Muscle of leg (tissue), 16 donors: ENCODE measurements at places on chromosomes 11 and 22.
A peak's percentile ranks its signal among the peaks of the same experiment; 100 is the strongest.

DNA sequence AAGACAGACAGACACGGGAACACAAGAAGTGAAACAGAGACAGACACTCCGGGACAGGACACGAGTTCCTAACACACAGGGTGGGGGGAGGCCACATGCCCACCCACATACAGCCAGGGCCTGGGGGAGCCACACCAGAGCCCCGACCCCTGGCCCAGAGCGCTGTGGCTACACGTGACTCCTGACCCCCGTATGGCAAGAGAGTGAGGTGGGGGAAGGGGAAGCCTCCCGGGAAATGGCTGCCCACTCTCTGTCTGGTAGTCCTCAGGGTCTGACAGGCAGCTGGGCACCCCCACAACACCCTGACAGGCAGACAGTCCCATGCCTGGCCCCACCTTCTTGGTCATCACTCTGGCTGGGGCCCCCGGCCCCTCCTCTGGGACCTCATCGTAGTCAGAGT lies 38.6 kb upstream of the PDE2A start:
- no peak for DNase-seq

DNA sequence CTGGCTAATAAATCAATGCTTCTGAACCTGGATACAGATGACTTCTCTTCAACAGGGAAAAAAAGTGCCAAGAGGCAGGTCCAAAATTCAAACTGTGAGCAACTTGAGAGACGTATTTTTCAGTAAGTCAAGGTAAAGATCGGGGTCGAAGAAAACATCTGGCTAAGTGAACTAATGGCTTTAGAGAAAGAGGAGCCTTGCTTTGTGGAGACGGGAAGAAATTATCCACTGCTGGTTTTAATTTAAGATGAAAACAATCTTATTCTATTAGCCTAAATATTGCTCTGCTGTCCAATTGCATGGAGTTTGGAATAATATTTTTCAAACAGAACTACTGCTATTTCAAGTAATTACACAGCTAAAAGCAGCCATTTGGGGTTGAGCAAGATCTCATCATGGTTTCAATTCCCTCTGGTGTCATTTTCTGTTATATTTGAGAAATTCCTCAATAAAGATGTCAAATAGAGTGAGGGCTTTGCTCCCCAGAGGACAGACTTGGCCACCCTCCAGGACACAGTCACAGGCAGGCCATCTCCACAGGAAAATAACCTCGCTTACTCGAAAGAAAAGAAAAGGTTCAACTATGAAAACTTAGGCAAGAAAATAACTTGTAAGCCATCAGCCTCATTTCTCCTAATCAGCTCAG lies 29.8 kb downstream of the SCUBE1 start:
- peak; percentile 82 for DNase-seq

DNA sequence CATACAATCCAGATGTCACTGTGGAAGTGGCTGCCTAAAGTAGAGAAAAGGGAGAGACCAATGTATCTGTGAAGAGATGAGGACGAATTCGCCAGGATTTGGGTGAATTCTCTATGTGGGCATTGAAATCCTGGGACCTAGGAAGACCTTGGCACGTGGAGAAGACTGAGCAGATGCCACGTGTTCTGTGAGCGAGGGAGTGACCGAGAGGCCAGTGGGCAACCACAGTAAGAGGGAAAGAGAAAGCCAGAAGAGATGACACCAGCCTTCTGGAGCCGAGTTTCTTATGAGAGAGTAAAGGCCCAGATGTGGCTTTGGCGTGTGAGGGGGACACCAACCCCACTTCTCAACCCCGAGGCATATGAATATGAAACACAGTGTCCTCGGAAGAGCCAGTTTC lies 228.1 kb downstream of the BUD13 start:
- no peak for DNase-seq

DNA sequence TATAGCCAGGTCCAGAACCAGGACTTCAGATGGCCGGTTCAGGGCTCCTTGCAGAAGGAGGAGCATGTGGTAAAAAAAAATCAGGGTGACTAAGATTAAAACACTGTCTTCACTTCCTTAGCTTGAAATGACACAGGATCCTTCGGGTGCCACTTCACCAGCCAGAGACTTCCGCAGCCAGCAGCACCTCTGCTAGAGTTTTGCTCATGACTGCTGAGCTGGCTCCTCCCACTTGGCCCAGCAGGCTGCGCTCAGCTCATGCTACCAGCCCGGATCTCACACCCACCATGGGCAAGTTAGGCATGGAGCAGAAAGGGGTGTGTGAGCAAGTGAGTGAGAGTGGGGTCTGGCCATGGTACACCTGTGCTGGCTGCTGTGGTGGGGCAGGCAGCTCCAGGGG lies 6.6 kb upstream of the MS4A18 start:
- DNase-seq = no peak

GRCh38 chr11:96474263-96474662 lies 84.5 kb downstream of the JRKL start:
- no peak for DNase-seq

DNA sequence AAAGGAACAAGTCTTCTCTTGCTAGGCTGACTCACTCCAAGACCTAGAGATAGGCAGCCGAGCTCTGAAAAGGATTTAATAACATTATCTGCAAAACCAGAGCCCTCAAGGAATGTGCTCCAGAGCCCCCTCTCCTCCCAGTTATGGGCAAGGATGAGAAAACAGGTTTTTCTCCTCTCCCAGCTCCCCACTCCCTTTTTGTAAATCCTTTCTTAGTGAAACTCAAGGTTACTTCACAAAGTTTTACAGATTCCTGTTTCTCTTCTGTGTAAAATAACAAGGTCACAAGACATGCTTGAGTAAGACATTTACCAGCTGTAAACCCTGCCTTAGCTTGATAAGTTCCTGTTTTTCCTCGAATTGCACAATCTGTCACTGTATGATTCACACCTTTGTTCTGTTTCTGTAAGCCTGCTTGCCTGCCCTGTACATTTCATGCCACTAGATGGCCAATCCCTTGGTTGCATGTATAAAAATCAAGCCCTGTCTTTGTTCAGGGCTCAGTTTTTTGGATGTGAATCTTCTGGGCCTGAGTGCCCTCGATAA lies 489.4 kb downstream of the KCNA4 start:
- DNase-seq = peak; percentile 58

DNA sequence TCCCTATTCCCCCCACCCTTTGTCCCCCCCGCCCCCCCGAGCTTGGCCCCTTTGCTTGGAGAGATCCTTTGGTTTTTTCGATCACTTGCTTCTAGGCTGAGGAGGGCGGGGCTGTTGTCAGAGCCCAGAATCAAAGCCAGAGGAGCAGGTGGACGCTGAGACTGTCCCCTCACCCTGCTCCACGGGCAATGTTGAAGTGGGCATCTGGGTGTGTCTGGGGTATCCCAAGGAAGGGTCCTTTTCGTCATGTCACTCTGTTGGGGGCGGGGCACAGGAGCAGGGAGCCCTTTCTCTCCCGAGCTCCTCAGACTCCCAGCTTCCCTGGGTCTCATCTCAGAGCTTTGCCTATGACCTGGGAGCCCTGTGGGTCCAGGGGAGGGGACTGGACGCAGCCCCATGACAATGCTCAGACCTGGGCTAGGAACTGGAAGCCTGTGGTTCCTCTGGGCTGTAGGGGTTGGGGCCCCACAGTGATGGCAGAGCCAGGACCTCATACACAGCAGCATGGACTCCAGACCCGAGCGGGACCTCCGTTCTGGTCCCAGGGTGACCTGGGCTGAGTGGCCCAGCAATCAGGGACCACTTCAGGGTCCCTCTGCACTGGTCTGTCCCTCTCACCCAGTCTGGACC lies 2.9 kb upstream of the APOBEC3A start:
- DNase-seq = no peak

GRCh38 chr22:45966320-45966894 lies 10.6 kb downstream of the WNT7B start:
- no peak for DNase-seq

GRCh38 chr11:41031551-41032060 lies 427.8 kb downstream of the LRRC4C start:
- DNase-seq = no peak

DNA sequence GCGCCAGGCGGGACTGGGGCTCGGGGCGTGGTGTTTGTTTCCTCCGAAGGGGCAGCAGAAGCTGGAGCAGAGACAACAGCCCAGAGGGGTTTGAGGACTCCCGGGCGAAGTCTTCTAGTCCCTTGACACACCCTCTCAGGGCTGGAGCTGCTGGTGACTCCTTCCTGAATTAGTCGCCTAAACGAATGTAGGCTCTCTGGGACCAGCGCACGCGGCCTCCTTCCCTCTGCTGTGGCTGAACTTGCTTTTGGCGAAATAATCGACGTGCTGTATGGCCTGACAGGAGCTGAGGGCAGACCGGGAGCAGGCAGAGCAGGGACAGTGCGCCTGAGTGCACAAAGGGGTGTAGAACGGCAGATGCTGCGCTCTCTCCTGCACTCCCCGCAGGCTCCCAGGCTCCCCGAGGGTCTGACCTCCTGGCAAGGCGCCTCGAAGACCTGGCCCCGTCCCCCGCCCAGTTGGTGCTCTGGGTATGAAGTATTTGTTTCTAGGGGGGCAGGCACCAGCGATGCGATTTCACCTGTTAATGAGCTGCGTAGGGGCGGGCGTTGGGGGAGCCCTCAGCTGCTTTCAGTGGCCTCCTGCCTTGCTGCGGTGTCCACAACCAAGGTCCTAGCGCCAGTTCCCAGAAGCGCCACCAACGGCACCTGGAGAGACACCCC lies 5.3 kb downstream of the SLC17A6 start:
- no peak for DNase-seq
